Activated CD8-positive, alpha-beta memory T cell treated with anti-CD3 and anti-CD28 coated beads for 1 hour (primary cell): ENCODE measurements at places on chromosomes 13 and 19.

DNA sequence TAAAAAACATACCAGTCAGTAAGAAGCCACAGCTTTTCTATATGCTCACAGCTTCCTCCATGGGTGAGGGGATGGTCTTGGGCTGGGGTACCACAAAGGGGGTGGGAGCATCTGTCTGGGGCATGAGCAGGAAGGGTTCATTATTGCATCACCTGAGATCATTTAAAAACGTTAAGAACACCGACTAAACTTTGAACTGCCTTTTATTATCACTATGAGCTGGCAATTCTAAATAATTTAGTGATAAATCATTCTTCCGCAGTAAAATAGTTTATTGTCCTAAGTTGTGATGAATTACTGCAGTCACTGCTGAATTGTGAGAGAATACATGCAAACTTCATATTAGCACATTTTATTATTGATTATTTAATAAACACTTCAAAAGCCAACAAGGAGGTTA lies 71.6 kb downstream of the KL start:
- DNase-seq = no peak

DNA sequence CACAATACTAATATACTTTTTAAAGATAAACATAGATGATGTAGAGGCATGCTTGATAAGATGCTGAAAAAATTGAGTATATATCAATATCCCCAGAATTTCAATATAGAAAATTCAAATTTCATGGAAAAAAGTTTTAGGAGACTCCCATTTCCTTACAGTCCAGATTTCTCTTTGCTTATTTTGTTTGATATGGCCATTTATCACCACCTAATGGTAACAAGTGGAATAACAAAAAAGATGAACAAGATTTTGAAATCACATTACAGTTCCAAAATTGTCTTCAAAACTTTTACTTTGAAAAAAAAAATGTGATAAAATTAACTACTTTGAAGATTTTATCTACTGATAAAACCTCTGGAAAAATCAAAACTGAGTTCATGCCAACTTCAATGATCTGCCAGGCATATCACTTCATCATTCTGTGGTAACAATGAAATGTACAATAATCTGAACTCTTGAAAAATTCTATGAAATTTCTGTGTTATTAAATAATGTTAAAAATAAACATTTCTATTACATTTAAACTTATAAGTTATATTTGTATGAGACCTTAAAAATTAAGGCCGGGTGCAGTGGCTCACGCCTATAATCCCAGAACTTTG lies 17.5 kb downstream of the MIPEP start:
- DNase-seq = no peak

GRCh38 chr19:49968279-49968922 lies 7.4 kb upstream of the SIGLEC11 start:
- DNase-seq = no peak

- DNase-seq = no peak
Measured at GRCh38 chr13:113110048-113110851, 4.7 kb downstream of the F7 start.

DNA sequence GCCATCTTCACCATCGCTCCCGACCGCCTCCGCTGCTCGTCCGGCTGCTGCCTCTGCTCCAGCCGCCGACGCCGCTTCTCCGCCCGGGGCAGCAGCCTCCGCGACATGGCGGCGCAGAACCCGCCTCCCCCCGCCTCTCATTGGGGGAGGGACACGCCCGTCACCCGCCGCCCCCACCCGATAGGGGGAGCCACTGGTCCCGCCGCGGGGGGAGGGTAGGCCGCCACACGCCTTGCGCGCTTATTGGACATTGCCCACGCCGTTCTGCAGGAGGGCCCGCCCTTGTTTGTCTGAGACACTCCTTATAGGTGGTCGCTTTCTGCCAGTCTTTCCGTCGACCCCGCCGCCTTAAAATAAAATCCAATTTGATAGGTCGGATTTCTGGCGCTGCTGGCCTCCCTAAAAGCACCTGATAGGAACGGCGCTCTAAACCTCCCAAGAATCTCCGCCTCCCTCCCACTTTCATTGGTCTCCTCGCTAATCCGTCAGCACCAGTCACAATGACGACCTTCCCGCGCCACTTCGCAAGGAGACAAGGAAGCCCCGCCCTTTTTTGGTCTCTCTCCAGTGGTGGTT lies at the start of gene HNRNPL:
Gene HNRNPL (minus strand): TSS at position 127 of the 576 bp plus-strand sequence. CDS start 20 bp downstream, at position 107.
- peak; percentile 99 for DNase-seq
